Peyer's patch (tissue), 4 donors: ENCODE measurements at places on chromosomes 2 and 18. TPM values are rescaled to one million over a fixed set of nuclear protein-coding genes. Genes with fewer than 3 reads are reported as not detected.

Gene SERPINB12
- not detected for total RNA-seq

Gene GGCX
- 21.3 TPM for total RNA-seq

Gene VSNL1
- not detected for total RNA-seq

Gene IGFBP5
- total RNA-seq = 41.5 TPM

Gene PTPRM
- 39.6 TPM for total RNA-seq
